ENCODE measurements at places on chromosomes 5 and 9. TPM values are rescaled to one million over a fixed set of nuclear protein-coding genes. Genes with fewer than 3 reads are reported as not detected.

DNA sequence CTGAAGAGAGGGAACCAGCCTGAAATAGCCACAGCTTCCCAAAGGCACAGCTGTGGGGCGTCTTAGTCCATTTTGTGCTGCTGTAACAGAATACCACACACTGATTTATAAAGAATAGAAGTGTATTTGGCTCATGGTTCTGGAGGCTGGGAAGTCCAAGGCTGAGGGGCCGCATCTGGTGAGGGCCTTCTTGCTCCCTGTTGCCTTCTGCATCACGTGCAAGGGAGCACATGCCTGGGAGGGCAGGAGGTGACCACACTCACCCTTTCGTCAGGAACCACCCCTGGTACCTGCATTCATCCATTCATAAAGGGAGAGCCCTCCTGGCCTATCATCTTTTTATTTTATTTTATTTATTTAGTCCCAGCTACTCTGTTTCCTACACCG, 10.4 kb downstream of the PLPP7 start:
- no peak for DNase-seq

DNA sequence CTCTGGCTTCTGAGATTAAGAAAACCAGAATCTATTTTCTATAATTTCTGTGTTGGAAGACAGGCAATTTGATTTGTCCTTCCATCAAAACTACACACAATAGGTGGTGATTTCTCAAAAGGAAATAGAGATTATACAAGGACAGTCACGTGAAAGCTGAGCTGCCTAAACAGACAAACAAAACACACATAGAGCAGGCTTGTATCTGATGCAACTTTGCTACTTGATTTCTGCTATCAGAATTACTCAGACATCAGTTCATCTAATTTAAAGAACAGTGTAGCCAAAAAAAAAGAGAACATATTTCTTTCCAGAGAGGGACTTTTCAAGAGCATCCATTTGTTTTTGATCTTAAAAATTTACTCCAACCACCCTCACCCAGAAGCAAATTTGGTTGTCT, 2128.3 kb upstream of the C9orf72 start:
- no peak for DNase-seq

GRCh38 chr9:129252937-129253802, 75.1 kb upstream of the IER5L start:
- DNase-seq: peak; percentile 66

DNA sequence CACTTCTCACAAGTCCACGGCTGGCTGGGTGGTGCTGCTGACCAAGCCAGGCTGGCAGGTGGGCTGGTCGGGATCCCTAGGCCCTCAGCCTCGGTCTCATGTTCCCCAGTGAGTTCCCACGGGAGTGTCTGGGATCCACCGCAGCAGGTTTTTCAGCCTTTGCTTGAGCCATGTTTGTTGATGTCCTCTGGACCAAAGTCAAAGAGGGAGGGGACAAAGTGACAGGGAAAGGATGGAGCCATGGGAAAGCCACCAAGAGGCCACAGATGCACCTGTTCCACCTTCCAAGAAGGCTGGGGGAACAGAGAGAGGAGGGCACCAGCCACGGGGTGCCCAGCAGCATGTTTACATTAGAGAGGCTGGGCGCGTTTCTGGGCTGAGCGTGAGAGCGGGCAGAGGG, 2.8 kb upstream of the UBAC1 start:
- no peak for DNase-seq

GRCh38 chr5:86881493-86882090, 263.9 kb downstream of the COX7C start:
- DNase-seq: no peak

- no peak for DNase-seq
These were observed 1024.2 kb downstream of the CDH9 start for GRCh38 chr5:26014206-26014605.

- DNase-seq: no peak
These were observed 69.2 kb upstream of the CTNND2 start for GRCh38 chr5:11973469-11973868.

DNA sequence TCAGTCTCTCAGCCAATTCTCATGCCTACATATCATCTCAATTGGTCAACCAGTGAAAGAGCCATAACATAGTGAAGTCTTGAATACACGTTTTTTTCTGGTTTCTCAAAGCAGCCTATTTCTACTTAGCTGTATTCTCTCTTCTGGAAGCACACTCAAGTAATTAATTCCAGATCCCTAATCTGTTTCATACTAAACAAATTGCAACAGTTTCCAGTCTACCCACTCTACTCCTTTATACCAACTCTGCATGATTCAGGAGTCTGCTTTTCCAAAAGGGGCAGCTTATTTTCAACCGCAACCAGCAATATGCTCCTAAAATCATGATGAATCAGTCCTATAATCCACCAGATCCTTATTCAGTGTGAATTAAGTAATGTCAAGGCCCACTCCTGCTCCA, 211.7 kb downstream of the TLE1 start:
- no peak for DNase-seq

The NAIF1 gene
- 7.8 TPM for total RNA-seq

The TAF11L10 gene
- total RNA-seq: not detected

The IFNA13 gene
- not detected for total RNA-seq

Data from sciatic nerve (tissue), 2 donors.